Forelimb muscle (tissue), 1 donor: ENCODE measurements at places on chromosomes 13 and 19. TPM values are rescaled to one million over a fixed set of nuclear protein-coding genes. Genes with fewer than 3 reads are reported as not detected.

Gene SF3A2
- 63.8 TPM for polyA plus RNA-seq

Gene ARL11
- 0.40 TPM for polyA plus RNA-seq

Gene PDE4C
- polyA plus RNA-seq: 4.8 TPM

Gene ATP1A3
- 0.61 TPM for polyA plus RNA-seq

Gene STK11
- polyA plus RNA-seq: 50.5 TPM

Gene CLEC4M
- polyA plus RNA-seq: 0.14 TPM

Gene ZNF433
- 4.3 TPM for polyA plus RNA-seq

DNA sequence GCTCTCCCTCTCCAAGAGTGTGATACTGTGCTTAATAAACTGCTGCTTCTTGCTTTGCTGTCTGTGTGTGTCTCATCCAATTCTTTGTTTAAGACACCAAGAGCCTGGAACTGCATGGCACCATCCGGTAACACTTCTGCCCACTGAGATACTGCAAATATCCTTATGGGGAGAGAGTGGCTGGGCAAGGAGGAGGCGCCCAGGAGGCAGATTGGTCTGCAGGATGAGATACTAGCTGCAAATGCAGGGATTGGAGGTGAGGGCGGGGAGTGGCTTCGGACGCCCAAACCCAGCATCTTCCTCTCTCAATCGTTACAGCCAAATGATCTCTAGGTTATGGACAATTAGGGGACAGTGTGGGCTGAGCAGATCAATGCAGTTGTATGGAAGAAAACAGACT, 1.7 kb upstream of the SIGLEC7 start:
- no peak for DNase-seq

DNA sequence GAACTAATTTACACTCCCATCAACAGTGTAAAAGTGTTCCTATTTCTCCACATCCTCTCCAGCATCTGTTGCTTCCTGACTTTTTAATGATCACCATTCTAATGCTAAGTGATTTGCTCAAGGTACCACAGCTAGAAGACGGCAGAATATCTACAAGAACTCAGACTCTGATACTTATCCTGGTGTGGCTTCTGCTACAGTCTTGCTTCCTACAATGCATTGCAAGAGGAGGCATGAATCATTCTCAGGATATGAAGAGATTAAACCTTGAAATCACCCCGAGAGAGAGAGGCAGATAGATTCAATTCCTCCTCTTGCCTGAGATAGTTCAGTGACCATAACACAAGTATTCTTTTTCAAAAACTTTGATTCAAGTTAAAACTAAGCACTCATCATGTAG, 306.4 kb downstream of the TBC1D4 start:
- DNase-seq: no peak

- DNase-seq: no peak
Observed at GRCh38 chr19:42132851-42133528, 744 bp upstream of the POU2F2 start.

GRCh38 chr13:49606747-49607648, 21.3 kb upstream of the ARL11 start:
- peak; percentile 59 for DNase-seq

DNA sequence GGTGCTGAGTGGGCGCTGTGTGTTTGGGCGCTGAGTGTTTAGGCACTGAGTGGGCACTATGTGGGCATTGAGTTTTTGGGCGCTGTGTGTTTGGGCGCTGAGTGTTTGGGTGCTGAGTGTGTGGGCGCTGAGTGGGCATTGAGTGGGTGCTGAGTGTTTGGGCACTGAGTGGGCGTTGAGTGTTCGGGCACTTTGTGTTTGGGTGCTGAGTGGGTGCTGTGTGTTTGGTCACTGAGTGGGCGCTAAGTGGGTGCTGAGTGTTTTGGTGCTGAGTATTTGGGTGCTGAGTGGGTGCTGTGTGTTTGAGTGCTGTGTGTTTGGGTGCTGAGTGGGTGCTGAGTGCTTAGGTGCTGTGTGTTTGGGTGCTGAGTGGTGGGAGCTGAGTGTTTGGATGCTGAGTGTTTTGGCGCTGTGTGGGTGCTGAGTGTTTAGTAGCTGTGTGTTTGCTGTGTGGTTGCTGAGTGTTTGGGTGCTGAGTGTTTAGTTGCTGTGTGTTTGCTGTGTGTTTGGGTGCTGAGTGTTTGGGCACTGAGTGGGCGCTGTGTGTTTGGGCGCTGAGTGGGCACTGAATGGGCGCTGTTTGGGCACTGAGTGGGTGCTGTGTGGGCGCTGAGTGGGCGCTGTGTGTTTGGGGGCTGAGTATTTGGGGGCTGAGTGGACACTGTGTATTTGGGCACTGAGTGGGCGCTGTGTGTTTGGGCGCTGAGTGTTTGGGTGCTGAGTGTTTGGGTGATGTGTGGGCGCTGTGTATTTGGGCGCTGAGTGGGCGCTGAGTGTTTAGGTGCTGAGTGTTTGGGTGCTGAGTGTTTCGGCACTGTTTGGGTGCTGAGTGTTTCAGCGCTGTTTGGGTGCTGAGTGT, 47.2 kb upstream of the F7 start:
- no peak for DNase-seq

GRCh38 chr13:106527445-106527801, 8.0 kb downstream of the EFNB2 start:
- DNase-seq: no peak

- DNase-seq: no peak
Observed at GRCh38 chr13:103431856-103432255, 365.6 kb upstream of the SLC10A2 start.

DNA sequence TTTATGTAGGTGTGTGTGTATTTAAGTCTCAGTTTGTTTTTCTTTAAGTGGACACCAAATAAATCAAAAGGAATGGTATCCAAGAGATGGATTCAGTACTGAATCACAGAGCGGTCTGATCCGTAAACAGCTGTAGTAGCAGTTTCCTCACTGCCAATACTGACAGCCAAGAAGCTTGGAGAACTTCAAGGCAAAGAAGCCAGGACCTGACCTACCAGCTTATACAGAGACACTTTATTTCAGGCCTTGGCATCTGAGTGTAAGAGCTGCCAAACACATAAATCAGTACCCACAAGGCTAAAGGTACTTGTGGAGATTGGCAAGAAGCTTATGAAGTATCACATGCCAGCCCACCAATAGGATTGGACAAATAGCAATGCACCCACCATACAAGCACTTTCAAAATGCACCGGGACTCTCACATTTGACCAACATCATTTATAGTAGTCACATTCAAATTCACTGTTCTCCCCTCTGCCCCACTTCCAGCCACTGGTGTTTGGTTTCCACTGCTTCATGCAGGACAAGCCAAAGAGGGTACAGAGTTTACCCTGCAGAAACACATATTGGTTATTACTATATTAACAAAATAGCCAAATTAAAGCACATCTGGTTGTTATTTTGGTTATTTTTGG, 357.9 kb downstream of the KLF12 start:
- DNase-seq: no peak

GRCh38 chr19:31578326-31578725, 229.1 kb upstream of the TSHZ3 start:
- no peak for DNase-seq

- DNase-seq: peak; percentile 13
Observed at GRCh38 chr13:27375686-27376326, 48.6 kb upstream of the GTF3A start.

DNA sequence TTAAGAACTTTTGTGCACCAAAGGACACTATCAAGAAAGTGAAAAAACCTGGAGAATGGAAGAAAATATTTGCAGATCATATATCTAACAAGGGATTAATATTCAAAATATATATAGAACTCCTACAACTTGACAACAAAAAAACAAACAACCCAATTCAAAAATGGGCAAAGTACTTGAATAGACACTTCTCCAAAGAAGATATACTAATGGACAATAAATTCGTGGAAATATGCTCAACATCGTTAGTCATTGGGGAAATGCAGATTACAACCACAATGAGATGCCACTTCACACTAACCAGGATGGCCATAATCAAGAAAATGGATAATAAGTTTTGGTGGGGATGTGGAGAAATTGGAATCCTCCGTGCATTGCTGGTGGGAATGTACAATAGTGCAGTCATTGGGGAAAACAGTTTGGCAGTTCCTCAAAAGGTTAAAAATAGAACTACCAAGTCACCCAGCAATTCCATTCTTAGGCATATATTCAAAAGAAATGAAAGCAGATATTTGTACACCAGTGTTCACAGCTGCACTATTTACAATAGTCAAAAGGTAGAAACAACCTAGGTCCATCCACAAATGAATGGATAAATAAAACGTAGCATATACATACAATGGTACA, 2.2 kb upstream of the LSR start:
- DNase-seq: no peak

DNA sequence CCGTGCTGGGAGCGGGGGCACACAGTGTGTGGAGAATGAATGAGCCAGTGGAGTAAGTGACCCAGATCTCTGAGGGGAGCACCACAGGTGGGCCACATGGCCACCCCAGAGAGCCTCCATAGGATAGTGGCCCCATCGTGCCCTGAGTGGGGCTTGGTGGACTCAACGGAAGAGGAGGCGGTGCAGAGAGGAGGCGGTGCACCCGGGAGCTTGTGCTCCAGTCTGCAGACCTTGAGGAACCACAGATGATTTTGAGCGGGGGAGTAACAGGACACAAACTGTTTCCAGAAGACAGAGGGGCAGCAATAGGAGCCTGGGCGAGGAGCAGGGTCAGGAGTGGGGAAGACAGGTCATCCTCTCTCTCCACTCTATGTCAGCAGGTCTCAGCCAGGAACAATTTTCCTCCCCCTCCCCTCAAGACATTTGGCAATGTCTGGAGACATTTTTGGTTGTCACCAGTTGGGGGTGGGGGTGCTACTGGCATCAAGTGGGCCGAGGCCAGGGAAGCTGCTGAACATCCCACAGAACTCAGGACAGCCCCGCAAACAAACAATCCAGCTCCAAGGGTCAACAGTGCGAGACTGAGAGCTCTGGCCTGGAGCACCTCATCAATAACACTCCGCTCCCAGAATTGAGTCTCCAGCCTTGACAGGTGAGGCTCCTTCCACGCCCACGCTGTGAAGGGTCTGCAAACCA, 182.2 kb downstream of the USP12 start:
- no peak for DNase-seq

- DNase-seq: no peak
Observed at GRCh38 chr13:94987869-94988268, 275.5 kb upstream of the SOX21 start.

GRCh38 chr13:59373341-59373740, 790.4 kb downstream of the DIAPH3 start:
- no peak for DNase-seq

- DNase-seq: no peak
Observed at GRCh38 chr13:91544723-91545122, 146.3 kb downstream of the GPC5 start.

GRCh38 chr13:29859971-29860370, 9.6 kb upstream of the UBL3 start:
- no peak for DNase-seq

GRCh38 chr19:5907241-5907640, 2.6 kb downstream of the VMAC start:
- DNase-seq: no peak

GRCh38 chr19:14078411-14078810, 5.8 kb downstream of the MISP3 start:
- no peak for DNase-seq

GRCh38 chr13:45439781-45440462, 21.7 kb upstream of the SLC25A30 start:
- DNase-seq: no peak

GRCh38 chr19:27691991-27692390, 1521.0 kb downstream of the UQCRFS1 start:
- no peak for DNase-seq

DNA sequence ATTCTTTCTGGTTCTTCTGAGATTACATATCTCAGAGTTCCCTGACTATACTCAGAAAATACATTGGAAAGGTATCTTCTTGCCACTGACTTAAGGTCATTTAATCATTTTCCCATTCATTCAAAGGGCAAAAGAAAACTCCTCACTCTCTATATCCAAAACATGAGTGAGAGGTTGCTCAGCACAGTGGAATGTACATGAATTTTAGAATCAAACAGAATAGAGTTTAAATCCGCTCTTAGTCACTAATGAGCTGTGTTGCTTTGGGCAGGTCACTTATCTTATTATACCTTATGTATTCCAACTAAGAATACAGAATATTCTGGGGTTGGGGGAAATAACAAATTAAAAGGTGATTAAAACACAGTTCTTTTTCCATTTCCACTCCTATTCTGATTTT, 452.6 kb upstream of the KLF12 start:
- no peak for DNase-seq

DNA sequence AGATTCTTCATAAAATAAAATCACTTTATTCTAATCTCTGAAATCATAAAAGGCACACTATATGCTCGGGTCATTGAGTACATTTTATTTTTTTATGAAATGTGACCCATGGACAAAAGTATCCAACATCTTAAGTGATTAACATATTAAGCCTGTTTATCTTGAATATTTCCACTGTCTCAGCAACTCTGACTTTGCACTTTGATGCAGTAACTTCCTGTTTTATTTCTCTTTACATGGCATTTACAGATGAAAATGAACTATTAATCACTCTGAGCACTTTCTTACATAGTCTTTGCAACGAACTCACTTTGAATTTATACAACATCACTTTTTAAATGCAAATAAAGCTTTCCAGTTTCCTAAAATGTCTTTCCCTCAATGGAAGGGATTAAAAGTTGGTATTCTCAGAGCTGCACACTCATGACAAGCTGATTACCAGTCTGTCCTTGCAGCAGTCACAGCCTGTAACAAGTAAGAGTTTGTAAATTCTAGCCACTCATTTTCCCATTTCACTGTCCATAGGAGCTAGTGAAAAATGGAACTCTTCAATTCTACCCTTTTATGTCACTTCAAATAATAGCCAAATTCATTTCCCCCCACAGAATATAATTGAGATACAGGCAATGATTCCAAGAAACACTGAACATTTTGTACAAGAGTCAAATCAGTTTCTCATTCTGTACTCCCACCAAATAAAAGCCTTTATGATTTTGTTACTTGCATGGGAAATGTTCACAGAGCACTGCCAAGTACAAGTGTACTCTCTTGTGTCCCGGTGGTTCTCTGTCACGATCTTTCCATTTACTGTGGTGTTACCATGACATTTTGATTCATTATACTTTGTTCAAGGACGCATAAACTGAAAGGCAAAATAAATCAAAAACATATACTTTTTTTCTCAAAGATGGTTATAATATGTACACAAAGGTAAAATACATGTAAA, 1968.9 kb downstream of the PCDH9 start:
- no peak for DNase-seq

DNA sequence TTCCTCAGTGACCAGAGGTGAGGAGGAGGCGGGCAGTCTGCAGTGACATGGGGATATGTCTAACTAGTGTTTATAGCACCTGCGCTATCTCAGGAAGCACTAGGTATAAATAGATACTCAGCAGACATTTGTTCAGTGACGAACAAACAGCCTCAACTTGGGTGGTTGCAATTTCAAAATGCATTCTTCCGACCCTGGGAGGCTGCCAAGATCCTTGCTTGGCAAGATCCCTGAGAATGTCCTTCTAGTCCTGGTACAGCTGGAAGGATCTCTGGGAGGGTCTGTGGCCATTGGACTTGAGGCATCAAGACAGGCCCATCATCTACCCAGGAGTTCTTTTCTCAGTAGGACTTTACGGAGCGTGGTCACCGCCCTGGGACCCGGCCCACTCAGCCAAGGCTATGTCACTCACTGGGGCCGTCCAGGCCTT, 299.5 kb downstream of the ZNF536 start:
- no peak for DNase-seq

GRCh38 chr13:42075517-42075916, 27.1 kb downstream of the DGKH start:
- no peak for DNase-seq
